Stimulated activated CD8-positive, alpha-beta memory T cell treated with anti-CD3 and anti-CD28 coated beads, Interleukin-4, amount 100 ng/mL, for 24 hours (primary cell): ENCODE measurements at places on chromosomes 1 and 21.

DNA sequence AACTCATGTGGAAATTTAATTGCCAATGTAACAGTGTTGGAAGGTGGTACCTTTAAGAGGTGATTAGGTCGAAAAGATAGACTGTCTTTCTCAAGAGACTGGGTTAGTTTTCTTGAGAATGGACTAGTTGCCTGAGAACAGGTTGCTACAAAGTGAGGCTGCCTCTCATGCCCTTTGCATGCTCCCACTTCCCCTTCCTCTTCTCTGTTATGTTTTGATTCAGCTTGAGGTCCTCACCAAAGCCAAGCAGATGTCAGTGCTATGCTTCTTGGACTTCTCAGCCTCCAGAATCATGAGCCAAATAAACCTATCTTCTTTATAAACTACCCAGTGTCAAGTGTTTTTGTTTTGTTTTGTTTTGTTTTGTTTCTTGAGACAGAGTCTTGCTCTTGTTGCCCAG lies 187.0 kb upstream of the RUNX1 start:
- no peak for DNase-seq

GRCh38 chr1:72286401-72286800 lies 4.1 kb upstream of the NEGR1 start:
- DNase-seq = no peak

GRCh38 chr1:168400139-168400538 lies 119.5 kb downstream of the TBX19 start:
- no peak for DNase-seq

DNA sequence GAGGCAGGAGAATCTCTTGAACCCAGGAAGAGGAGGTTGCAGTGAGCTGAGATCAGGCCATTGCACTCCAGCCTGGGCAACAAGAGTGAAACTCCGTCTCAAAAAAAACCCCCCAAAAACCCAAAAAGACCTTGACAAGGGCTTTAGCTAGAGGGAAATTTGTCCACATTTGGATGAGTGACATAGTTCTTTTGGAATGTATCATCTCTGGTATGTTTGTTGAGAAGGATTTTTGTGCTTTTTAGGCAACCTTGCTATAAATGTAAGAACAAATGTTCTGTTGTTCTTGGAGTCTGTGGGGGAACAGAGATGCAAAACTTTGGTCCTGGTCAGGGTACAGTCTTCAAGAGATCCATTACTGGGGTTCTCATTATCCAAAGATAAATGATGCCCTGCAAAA lies 28.9 kb downstream of the INAVA start:
- no peak for DNase-seq

DNA sequence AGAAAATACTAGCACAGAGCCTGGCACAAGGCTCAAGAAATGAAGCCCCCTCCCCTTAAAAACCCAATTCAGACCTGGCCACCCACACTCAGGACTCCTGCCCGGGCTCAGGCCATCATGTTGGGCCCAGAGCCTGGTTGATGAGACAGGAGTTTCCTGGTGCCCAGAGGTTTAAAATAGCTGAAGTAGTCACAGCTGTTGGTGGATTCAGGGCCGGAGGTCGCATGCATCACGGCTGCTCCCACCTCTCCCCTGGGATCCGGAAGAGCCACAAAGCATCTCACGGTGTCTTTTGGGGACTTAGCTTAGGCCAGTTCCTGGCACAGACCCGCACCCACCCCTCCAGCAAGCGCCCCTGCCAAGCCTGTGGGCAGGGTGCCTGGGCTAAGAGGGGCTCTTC lies 2.6 kb upstream of the PADI2 start:
- no peak for DNase-seq

- no peak for DNase-seq
Measured at GRCh38 chr1:41933106-41933505, 14.4 kb upstream of the HIVEP3 start.

- DNase-seq = no peak
Measured at GRCh38 chr1:167114725-167115124, 20.9 kb downstream of the STYXL2 start.
